ENCODE measurements at places on chromosomes 1 and 21. TPM values are rescaled to one million over a fixed set of nuclear protein-coding genes. Genes with fewer than 3 reads are reported as not detected.

- H3K36me3 ChIP-seq = no peaks in the 10 kb centered on the region
- no peak for DNase-seq
- H3K27ac ChIP-seq = no peak overlapping the region
- H3K4me3 ChIP-seq = no peak overlapping the region
Measured at GRCh38 chr1:19662313-19662712, 2.4 kb upstream of the HTR6 start.

DNA sequence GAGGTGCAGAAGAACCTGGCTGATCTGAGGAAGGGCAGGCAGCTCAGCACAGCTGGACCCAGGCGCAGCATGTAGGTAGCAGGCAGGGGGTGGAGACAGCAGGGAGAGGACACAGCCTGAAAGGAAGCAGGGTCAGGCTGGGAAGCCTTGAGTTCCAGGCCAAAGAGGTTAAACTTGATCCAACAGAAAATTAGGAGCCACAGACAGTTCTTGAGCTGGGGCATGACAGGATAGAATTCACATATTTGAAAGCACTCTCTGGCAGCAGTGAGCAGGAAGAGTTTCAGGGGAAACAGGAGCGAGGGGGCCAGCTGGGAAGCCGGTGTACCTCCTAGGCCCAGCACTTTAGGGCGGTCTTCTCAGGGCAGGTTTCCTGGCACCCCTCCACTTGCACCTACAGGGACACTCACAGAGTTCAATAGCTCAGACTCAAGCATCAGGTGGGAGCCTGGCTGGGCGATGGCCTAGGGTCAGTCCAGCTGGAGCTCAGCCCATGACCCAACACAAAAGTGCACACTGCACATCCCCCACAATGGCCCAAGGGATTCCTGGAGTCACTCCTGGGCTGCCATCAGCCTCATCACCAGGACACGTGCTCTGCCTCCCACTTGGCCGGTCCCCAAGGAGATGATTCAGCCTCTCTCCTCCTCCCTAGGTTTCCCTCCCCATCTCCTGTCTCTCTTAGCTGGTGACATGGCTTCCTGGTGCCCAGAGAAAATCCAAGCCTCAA, 22.7 kb downstream of the MATN1 start:
- no peak overlapping the region for H3K4me3 ChIP-seq
- H3K27ac ChIP-seq = no peak overlapping the region

The VCAM1 gene
- total RNA-seq = 78.8 TPM

The GOLT1A gene
- not detected for total RNA-seq

GRCh38 chr21:44006017-44006619, 6.0 kb upstream of the TRAPPC10 start:
- H3K4me3 ChIP-seq = no peak overlapping the region
- H3K36me3 ChIP-seq = no peaks in the 10 kb centered on the region
- H3K27me3 ChIP-seq = no peaks in the 10 kb centered on the region
- DNase-seq = peak; percentile 72
- no peaks in the 10 kb centered on the region for H3K4me1 ChIP-seq

The KIRREL1 gene
- total RNA-seq = 96.7 TPM

All from aorta (tissue), 5 donors.